ENCODE measurements at places on chromosomes 4 and X.

- DNase-seq = no peak
Observed at GRCh38 chr4:188682321-188682720, 543.1 kb downstream of the TRIML1 start.

- DNase-seq = no peak
Observed at GRCh38 chrX:119015407-119016237, 41.2 kb downstream of the LONRF3 start.

DNA sequence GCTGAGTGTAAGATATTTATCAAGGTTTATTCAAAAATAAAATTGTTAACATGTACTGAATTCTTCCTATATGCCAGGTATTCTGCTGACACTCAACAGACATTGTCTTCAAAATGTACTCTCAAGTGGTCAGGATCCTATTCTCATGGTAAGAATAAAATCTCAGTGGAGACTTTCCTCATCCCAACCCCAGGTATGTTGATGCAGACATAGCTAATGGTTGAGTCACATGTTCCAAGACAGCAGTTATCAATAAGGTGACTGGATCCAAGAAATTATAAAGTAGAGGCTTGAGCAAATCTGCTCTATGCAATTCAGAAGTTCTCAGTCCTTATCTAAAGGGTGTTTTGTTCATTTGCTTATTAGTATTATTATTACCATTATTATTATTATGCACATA, 115.2 kb upstream of the GABRA2 start:
- no peak for DNase-seq

DNA sequence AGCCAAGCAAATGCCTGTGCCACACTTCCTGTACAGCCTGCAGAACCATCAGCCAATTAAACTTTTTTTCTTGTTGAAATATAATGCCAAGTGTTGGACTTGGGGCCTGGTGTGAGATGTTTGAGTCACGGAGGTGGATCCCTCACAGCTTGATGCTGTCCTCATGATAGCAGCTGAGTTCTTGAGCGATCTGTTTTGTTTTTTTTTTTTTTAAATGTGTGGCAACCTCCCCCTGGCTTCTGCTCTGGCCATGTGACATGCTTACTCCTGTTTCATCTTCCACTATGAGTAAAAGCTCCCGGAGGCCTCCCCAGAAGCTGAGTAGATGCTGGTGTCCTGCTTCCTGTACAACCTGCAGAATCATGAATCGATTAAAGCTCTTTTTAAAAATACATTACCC, 973.3 kb upstream of the FTHL17 start:
- no peak for DNase-seq

GRCh38 chr4:105751718-105752299, 43.2 kb downstream of the GSTCD start:
- DNase-seq = no peak

GRCh38 chr4:123836851-123837595, 440.4 kb downstream of the SPRY1 start:
- DNase-seq = no peak

DNA sequence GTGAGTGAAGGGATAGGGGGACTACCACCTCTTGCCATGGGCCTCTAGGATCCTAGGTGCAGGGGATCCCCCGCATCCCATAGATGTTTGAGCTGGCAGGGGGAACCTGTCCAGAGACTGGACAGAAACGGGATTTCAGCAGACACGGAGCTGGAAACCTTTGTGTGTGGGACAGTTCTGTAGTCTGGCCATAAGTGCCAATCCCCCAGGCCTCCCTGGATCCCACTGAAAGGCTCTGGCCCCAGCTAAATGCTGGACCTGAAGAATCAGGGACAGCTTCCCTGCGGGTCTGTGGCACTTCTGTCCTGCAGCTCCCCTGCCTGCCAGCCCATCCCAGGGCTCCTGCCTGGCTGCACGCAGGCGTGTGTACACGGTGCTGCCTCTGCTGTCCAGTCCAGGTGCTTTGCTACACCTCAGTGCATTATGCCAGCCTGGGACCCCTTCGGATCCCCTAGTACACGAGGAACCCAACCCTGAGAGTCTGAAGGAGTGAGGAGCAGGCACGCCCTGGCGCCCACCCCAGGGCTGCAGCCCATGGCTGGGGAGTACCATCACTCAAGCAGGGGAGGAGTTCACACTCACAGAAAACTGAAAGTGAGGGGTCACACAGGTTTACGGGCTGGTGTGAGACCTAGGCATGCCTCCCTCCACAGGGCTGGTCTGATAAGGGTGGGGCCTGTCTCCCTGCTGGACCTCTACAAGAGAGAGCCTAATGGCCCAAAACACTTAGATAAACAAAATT, 703.0 kb downstream of the ARAP2 start:
- no peak for DNase-seq

GRCh38 chr4:112706840-112707207, 69.9 kb downstream of the LARP7 start:
- no peak for DNase-seq

DNA sequence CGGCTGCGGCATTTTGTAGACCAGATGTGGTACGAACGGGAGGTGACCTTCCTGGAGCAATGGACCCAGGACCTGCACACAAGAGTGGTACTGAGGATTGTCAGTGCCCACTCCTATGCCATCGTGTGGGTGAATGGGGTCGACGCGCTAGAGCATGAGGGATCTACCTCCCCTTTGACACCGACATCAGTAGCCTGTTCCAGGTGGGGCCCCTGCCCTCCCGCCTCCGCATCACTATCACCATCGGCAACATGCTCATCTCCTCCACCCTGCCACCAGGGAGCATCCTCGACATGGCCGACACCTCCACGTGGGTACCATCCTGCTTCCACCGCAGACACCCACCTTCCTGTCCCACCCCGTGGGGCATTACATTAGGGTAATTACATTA, 46.2 kb downstream of the SMARCA5 start:
- peak; percentile 6 for DNase-seq

- DNase-seq = no peak
Observed at GRCh38 chrX:106952988-106953387, 32.8 kb downstream of the CLDN2 start.

DNA sequence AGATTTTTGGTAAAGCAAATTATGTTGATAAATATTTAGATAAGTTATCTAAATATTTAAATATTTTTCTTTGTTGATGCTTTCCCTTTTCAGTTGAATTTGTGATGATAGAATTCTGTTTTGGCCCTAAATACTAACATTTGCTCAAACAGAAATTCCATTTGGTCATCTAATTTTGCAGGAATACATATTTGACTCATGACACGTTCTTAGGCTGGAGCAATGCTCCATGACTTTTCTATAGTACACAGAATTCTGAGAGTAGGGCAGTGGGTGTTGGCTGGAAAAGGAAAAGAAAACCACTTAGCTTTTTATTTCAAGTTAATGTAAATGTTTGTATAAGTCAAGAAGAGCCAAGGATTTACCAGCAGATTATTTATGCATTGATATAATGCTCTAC, 58.6 kb upstream of the GK2 start:
- DNase-seq = no peak

DNA sequence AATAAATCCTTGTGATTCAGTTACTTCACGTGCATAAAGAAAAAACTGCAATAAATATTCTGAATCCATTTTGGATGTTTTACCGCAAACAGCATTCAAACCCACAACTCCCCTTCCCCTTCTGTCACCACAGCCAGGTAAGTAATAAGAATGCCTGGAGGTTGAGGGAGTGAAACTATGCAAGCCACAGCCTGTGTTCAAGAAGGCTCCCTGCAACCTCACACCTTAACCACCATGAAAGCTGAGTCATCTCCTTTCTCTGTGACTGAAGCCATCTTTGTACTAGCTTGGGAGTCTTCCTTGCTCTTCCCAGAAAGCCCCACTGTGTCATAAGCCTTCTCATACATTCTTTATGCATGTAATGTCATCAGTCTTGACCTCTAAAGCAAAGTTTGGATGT, 297.0 kb upstream of the PUDP start:
- DNase-seq = no peak

- DNase-seq = no peak
Observed at GRCh38 chr4:3179126-3179706, 69.7 kb upstream of the MSANTD1 start.

DNA sequence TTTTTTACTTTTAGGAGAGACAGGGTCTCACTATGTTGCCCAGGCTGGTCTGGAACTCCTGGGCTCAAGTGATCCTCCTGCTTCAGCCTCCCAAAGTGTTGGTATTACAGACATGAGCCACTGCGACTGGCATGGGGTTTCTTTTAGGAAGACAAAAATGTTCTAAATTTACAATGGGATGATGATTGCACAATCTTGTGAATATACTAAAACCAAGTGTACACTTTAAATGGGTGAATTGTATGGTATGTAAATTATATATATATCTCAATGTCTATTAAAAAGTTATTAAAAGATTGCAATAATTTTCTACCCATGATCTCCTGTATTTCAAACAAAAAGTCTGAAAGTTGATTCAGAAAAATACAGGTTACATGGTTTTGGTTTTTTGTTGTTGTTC, 9.1 kb upstream of the MAGIX start:
- no peak for DNase-seq

DNA sequence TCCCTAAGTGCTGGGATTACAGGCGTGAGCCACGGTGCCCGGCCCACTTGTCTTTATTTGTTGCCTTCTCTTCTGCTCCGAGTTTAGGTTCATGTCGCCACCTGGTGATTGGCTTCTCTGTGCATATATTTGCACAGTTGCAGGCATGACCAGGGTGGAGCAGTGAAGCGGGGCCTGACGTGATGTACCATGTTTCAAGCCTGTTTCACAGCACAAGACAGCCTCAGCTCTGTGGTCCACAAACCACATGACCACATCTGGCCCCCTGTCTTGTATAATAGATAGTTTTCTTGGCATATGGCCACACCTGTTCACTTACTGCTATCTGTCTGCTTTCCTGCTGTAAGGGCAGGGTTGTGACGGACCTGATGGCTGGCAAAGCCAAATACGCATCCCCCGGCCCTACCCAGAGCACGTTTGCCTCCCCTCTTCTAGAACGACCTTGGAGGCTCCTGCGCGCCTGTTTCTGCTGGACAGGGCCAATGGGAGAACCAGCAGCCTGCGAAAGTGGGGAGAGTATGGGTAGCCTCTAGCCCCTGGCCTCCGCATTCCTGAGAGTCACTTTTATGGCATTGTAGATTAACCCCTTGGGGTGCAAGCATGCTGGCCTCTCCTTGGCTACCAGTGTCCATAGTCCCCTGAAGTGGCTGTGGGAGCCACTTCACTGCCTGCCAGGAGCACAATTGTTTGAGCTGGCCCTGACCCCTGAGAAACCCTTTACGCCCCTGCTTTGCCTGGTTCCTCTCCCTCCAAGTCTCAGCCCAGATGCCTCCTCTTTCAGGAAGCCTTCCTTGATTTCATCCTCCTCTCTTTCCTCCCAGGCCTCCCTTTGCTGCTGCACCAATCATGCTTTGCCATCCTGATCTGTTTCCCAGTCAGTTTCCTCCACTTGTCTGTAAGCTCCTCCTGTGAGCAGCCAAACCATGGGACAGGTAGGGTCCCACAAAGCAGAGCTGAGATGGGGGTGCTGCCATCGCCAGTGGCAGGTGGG, 6.0 kb upstream of the SH3TC1 start:
- no peak for DNase-seq

DNA sequence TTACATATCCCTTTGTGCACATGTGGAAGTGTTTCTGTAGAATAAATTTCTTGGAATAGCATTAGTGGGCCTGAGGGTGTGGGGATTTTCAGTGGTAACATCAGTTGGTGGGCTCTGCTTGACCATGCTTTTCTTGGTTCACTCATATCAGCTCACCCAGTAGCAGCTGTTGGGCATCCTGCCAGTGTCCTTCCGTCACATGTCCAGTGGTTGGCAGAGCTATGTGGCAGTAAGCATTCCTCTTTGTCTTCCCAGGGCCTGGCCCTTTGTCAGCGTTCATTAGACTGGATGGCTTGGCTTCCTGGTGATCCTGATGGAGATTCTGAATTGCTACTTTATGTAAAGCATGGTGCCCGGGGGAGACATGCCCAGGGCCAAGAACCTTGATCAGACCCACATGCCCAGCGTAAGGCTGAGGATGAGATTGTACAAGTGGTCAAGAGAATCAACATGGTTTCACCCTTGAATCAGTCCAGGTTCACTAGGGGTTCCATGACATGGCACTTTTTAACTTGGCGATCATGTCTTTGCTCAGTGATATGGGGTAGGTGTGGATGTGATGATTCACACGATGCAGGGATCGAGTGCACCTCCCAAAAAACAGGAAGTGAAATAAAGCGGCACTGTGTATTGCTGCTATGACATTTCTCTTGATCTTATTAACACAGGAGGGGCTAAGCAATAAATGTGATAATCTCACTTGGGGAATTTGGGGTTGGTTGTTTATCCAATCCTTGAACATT, 72.1 kb upstream of the IGFBP7 start:
- DNase-seq = no peak

DNA sequence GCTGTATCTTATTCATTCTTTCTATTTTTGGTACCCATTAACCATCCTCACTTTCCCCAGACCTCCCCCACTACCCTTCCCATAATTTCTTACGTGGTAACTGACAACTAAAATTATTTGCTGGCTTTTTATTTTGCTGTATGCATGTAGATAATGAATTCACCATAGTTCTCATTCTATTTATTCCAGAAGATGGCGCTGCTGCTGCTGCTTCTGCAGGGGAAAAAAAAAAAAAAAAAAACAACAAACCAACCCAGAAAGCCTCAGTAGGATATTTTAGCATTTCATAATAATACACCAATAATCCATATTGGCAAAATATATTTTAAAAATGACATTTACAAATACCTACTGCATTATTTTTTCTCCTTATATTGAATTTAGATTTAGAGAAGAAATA, 416.6 kb upstream of the MAGEB18 start:
- no peak for DNase-seq

DNA sequence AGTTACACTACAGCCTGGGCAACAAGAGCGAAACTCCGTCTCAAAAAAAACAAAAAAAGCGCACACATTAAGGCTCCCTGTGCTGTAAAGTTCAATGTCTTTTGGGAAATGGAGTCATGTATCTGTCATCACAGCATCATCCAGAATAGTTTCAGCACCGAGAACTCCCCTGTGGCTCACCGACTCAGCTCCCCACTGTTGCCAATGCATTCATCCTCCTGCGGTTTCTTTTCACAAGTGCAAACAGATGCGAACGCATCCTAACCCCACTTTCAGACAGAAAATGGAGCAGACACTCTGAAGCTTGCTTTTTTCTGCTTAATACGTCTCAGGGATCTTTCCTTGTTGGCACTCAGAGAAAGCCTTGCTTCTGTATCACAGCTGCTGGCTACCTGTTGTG, 13.8 kb upstream of the SH3TC1 start:
- DNase-seq = no peak

- DNase-seq = no peak
Observed at GRCh38 chrX:138775517-138775916, 64.0 kb upstream of the FGF13 start.
